ENCODE measurements at places on chromosomes 12 and 14.

GRCh38 chr14:90678420-90678819 is 137.8 kb downstream of the TTC7B start:
- peak; percentile 63 for DNase-seq

DNA sequence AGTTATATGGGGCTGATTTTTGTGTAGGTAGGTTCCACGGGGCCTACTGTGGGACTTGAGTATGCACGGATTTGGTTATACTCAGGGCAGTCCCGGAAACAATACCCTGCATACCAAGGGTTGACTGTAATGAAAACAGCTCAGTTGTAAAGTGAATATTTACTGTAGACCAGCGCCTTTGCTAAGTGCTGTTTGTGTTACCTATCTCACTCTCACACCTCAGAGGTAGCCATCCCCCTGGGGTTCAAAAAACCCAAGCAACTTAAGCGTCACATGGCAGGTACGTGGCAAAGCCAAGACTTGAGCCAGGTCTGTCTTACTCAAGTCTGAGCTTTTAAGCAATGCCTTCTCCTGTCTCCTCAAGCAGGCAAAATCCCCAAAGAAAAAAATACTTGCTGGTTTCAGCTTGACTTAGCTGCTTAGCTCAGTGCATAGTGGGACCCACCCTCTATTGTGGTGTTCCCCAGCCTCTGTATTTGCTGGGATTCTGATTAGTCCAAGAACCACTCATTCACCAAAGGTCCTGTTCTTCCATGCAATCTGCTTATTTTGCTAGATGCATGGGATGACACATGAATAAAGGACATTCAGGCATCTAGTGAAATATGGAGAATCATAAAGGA is 34.2 kb upstream of the STRN3 start:
- no peak for DNase-seq

GRCh38 chr14:51550636-51551035 is 101.1 kb upstream of the FRMD6 start:
- DNase-seq = no peak

- DNase-seq = peak; percentile 13
Measured at GRCh38 chr14:66070542-66071319, 415.4 kb upstream of the CCDC196 start.

- DNase-seq = no peak
Measured at GRCh38 chr12:93319523-93320050, 58.1 kb upstream of the NUDT4 start.

DNA sequence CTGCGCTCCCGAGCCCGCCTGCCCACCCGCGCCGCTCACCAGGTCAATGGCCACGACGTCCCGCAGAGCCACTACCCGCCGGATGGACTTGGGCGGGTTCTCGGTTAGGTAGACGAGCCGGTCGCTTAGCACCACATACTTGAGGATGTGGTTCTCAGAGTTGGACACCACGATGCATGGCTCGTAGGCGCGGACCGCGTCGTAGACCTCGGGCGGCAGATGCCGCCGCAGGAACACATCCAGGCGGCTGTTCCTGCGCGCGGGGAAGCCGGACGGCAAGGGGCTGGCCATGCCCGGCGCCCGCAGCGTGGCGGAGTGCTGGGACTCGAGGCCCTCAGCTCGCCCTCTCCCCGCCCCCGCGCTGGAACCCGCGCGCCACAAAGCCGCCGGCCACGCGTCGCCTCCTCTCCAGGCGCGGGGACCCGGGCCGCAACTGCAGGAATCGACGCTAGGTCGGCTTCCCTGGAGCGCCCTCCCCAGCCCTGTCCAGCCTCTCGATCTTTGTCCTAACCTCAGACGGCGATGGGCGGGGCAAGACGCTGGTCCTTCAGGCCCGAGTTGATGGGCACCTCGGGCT is at the start of gene C12orf56:
TSS of gene C12orf56 (minus strand) at position 484 of the 577 bp plus-strand sequence. CDS start at position 291, 193 bp downstream.
- peak; percentile 26 for DNase-seq

- no peak for DNase-seq
Measured at GRCh38 chr14:33836900-33837577, 113.8 kb downstream of the EGLN3 start.

- peak; percentile 75 for DNase-seq
Measured at GRCh38 chr14:61609191-61609843, 86.0 kb upstream of the HIF1A start.

GRCh38 chr12:124849382-124849781 is 14.3 kb downstream of the SCARB1 start:
- no peak for DNase-seq

DNA sequence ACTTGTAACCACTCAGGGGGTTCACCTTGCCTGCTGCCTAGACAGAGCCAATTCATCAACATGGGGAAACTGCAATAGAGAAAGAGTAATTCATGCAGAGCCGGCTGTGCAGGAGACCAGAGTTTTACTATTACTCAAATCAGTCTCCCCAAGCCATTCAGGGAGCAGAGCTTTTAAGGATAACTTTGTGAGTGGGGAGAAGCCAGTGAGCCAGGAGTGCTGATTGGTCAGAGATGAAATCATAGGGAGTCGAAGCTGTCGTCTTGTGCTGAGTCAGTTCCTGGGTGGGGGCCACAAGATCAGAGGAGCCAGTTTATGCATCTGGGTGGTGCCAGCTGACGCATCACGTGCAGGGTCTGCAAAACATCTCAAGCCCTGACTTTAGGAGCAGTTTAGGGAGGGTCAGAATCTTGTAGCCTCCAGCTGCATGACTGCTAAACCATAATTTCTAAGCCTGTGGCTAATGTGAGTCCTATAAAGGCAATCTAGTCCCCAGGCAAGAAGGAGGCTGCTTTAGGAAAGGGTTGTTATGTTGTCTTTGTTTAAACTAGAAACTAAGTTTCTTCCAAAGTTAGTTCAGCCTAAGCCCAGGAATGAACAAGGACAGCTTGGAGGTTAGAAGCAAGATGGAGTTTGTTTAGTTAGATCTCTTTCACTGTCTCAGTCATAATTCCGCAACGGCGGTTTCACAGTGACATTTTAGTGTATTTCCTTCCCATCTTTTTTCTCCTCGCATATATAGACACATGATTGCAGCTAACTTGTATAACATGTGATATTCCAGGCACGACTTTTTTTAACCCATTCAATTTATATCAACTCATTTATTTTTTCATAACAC is 68.9 kb upstream of the NCOR2 start:
- peak; percentile 88 for DNase-seq
